Prostate gland (tissue), 2 donors: ENCODE measurements at places on chromosomes 4 and X. TPM values are rescaled to one million over a fixed set of nuclear protein-coding genes. Genes with fewer than 3 reads are reported as not detected.
A peak's percentile ranks its signal among the peaks of the same experiment; 100 is the strongest.

GRCh38 chr4:188839704-188840103 lies 700.5 kb downstream of the TRIML1 start:
- no peak for DNase-seq

GRCh38 chrX:120308959-120309872 lies 2.0 kb downstream of the TMEM255A start:
- DNase-seq = peak; percentile 56

The RENBP gene
- 4.4 TPM for total RNA-seq

GRCh38 chrX:17024886-17025285 lies 78.4 kb downstream of the REPS2 start:
- DNase-seq = no peak

The DGKQ gene
- 10.4 TPM for total RNA-seq

DNA sequence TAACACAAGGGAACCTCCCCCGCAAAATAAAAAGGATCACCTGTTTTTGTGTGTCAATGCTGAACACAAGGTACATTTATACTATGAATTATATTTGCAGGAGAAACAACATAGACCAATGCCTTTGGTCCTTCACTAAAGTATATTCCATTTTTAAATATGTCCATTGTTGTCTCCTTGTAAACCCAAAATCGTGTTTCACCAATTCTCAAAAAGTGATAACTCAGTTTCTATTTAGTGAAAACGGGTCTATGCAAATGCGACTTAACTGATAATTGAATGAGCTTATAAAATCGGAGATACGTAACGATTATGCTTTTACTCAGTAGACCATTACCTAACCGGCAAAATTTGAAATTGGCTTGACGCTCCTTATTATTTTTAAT lies 2.1 kb downstream of the BRWD3 start:
- no peak for DNase-seq

The FAT4 gene
- 10.3 TPM for total RNA-seq

GRCh38 chr4:159006202-159006601 lies 96.7 kb upstream of the RAPGEF2 start:
- DNase-seq = no peak

The RTL3 gene
- not detected for total RNA-seq

DNA sequence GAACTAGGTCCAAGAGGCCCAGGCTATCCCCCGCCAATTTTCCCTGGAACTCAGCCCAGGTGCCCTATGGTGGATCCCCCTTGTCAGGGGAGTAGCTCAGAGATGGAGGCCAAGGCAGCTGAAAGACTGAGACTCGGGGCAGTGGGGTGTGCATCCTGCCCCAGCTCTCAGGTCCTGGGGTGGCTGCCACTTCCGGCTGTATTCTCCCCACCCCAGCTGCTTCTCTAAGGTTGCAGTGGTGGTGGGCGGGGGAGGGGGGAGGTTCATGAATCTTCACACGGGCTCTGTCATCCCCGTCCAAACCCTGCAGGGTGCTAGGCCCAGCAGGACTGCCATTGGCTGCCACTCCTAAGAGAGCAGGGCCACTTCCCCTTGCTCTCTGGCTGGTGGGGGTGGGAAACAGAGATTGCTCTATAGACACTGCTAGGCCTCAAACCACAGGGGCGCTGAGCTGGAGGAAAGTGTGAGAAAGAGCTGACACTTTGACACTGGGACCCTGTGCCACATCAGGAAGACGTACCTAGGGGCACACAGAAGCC lies 1.5 kb downstream of the SASH3 start:
- DNase-seq = no peak

DNA sequence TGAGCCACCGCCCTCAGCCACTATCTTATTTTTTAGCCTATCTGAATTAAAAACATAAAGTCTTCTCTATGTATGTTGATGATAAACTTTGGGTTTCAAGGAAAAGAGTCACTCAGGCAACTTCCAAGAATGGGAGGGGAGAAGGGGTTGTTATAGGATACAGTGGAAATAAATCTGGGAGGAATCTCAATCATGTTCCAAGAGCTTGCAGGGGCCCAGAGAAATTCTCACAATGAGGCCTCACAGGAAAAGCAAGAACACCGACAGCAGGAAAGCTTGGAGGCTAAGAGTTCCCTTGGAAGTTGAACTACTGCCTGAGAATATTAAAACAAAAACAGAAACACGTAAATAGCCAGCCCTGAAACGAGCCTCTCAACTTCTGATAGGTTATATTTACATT lies 384.6 kb upstream of the IGFBP7 start:
- no peak for DNase-seq

The RASSF6 gene
- 6.2 TPM for total RNA-seq

DNA sequence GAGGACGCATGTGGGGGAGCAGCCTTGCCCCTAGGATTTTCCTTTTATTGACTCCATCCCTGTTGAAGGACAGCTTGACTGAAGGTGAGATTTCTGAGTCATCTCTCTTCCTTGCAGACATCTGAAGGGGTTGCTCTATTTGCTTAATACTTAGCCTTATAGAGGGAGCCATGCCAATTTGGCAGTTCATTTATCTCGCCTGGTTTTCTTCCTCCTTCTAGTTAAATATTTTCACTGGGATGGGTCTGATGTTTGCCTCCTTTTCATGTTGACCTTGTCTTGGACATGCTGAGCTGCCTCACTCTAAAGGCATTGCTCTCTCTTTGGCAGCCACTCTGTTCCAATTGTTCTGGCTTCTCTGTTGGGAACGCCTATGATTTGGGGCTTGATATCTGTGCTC lies 151.0 kb upstream of the PSAPL1 start:
- DNase-seq = peak; percentile 66

The TNIP3 gene
- not detected for total RNA-seq

The NDP gene
- total RNA-seq = 3.3 TPM

DNA sequence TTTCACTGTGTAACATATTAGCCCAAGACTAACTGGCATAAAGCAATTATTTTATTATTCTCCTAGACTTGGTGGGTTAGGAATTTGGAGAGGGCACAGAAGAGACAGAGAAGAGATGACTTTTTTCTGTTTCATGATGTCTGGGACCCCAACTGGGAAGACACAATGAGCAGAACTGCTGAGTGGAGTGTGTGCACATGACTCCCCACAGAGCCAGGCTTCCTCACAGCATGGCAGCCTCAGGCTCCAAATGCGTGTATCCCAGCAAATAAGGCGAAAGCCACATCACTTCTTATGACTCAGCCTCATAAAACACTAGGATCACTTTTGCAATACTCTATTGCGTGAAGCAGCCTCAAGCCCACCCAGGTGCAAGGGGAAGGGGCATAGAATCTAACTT lies 68.4 kb downstream of the MFAP3L start:
- no peak for DNase-seq

The PLS3 gene
- total RNA-seq = 32.1 TPM

DNA sequence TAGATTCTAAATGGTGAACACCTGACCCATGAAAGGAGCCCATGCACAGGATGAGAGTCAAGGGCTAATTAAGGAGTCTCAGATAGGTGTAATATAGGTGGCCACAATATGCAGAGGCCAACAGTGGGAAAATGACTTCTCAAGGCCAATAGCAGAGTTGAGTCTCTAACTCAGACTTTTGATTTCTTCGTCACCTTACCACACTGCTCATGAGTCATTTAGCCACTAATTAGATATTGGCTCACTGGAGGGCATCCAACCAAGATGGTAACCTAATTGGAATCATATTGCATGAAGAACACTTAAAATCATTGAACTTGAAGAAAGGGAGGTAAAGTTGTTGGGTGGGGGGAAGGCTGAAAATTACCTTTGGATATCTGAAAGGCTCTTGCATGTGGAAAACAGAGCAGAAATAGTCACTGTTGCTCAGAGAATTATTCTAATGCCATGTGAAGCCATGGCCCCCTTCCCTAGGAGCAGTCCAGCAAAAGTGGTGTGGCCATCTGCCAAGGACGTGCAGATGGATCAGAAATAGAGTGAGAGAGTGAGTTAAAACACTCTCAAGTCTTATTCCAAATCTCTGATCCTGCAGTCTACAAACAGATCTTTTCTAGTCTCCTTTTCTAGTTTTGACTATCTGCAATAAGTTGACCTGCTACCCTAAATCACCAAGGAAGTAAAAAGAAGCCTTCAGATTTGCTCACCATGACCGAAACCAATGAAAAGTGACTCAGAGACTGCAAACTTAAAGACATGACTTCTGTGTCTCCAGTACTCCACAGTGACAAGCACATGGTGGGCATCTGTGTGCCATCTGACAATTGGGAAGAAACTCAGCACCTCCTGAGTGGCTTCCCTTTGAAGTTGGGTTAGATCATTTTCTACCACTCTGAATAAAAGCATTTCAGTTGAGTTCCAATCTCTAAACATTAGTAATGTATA lies 93.9 kb upstream of the C1QTNF7 start:
- DNase-seq = no peak

DNA sequence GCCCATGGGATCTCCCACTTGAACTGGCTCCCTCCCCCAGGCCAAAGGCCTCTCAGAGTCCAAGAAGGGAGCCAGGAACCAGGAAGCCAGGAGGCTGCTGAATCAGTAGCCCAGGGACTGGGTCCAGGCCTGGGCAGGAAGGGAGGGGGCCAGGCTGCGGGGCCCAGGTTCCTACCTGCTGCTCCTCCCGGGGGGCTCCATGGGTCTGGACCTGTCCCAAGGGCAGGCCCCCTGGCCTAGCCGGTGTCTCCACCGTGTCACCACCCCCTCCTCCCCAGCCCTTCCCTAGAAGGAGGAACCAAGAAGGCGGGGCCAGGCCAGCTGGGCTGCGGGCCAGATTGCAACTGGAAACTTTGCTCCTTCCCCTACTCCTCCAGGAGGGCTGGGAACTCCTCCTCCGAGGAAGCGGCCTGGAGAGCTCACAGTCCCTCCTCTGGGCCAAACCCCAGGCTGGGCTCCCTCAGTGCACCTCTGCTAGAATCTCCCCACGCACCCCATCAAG lies at the start of gene IQSEC2:
TSS of gene IQSEC2 (minus strand) at position 264 of the 502 bp plus-strand sequence.
- DNase-seq = peak; percentile 72

DNA sequence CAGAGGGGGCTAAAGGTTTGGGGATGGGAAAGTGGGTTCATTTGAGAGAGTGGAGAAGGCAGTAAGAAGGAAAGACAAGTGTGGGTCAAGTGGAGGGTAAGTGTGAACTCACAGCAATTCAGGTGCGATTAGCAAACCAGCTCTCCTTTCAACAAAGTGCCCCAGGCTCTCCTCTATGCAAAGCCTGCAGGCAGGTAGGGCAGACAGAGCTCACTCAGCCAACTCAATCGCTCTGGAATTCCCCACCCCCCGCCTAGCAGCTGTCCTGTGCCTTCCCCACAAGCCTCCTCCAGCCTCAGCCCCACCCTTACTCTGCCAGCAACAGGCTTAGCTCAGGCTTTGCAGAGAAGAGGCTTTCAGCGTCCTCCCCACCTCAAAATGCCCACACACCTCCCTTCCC lies 14.8 kb upstream of the MAMLD1 start:
- DNase-seq = no peak

DNA sequence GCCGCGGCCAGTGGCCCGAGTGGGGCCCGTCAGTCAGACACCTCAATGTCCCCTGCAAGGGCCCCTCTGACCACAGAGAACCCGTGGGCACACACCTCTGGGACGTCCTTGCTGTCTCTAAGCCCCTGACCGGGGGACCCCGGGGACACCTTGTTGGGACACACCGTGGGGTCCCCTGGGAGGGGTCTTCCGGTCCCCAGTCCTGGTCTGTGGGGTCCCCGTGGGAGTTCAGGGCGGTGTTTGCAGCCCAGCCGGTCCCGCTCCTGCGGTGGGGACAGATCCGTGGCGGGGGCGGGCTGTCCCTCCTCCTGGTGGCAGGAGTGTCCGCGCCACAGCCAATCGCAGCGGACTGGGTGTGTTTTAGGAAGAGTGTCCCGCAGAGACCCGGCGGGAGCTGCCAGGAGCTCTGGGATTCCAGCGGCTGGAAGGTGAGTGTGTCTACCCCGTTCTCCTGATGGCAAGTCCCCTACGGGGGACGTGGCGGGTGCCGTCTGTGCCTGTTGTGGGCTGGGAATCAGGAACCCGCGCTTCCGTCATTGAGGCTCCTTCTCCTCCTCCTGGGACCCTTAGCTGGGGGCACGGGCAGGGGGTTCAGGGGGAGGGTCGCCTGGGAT lies 5.1 kb upstream of the PLCXD1 start:
- DNase-seq = peak; percentile 87

DNA sequence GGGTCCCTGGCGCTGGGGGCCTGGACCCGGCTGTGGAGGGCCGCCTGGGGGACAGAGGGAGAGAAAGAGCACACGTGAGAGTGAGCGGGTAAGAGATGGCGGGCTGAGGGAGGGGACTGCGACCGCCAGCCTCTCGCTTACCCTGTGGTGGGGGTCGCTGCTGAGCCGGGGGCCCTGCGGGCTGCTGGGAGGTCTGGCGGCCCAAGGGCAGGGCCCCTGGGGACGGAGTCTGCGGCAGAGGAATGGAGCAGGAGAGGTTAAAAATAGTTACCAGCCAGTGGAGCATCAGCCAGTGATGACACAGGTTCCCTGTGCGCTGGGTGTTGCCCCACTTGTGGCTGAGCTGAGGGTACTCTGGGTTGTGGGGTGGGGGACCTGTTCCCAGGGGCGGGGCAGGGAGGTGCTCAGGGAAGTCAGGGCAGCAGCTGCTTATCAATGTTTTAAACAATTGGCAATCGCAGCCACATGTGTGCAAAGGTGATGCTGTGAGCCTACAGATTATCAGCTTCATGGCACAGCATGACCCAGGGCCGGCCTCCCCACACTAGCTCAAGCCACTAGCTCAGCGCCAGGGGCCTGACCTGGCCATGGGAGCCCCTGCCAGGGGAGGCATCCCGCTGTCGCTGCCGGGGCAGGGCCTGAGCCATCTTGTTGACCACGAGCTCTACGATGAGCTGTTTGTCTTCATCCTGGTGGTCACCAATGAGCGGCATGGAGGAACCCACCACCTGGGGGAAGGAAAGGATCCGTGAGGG lies 7.5 kb upstream of the TIMP1 start:
- DNase-seq = no peak

The SUPT20HL1 gene
- 0.40 TPM for total RNA-seq

GRCh38 chrX:38878641-38879340 lies 77.5 kb downstream of the MID1IP1 start:
- no peak for DNase-seq

DNA sequence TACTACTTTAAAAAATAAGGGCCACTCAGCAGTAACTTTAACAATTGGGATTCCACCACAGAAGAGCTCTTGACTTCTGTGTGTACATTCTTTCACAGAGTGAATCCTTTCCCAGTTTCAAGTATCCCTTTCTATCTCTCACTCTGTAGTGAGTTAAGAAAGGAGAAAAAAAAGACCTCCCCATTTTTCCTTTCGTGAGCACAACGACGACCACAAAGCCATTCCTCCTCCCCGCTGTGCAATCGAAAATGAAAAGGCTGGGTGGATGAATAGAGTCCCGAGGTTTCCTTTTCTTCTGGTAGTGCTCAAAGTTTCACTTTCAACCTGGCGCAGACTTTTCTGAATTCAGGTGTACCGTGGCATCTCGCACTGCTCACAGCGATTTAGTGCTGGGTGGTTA lies 58.0 kb downstream of the TAB3 start:
- DNase-seq = no peak

The RGN gene
- total RNA-seq = 10.5 TPM

- no peak for DNase-seq
These were observed 38.9 kb downstream of the GPRIN3 start for GRCh38 chr4:89268679-89269078.
